ENCODE measurements at places on chromosomes 11 and 22. TPM values are rescaled to one million over a fixed set of nuclear protein-coding genes. Genes with fewer than 3 reads are reported as not detected.

HYLS1 gene
- total RNA-seq, result 15.3 TPM

ART1 gene
- total RNA-seq, result not detected

C11orf21 gene
- total RNA-seq, result not detected

CHRDL2 gene
- not detected for total RNA-seq

MS4A15 gene
- not detected for total RNA-seq

ST14 gene
- total RNA-seq, result not detected

NAALADL1 gene
- total RNA-seq, result 9.7 TPM

DCDC1 gene
- 3.2 TPM for total RNA-seq

SCT gene
- total RNA-seq, result not detected

OR4A16 gene
- total RNA-seq, result not detected

OR8G1 gene
- total RNA-seq, result not detected

- peak; percentile 32 for DNase-seq
These were observed 335.3 kb downstream of the MN1 start for GRCh38 chr22:27466229-27466628.

GRCh38 chr11:120911943-120912342 is 112.0 kb upstream of the TBCEL start:
- DNase-seq, result no peak

GRCh38 chr11:126396965-126397364 is 41.5 kb downstream of the ST3GAL4 start:
- no peak for DNase-seq

DNA sequence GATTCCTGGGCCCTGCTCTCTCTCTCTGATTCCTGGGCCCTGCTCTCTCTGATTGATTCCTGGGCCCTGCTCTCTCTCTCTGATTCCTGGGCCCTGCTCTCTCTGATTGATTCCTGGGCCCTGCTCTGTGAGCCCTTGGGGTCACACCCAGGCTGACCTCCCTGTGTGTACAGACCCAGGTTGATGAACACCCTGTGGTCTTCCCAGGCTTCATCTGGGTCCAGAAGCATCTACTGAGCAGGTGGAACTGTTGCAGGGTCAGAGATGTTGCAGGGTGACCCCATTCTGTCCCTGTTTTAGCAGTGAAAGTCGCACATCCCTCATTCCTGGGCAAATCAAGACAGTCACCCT is 16.3 kb upstream of the GDPD5 start:
- no peak for DNase-seq

DNA sequence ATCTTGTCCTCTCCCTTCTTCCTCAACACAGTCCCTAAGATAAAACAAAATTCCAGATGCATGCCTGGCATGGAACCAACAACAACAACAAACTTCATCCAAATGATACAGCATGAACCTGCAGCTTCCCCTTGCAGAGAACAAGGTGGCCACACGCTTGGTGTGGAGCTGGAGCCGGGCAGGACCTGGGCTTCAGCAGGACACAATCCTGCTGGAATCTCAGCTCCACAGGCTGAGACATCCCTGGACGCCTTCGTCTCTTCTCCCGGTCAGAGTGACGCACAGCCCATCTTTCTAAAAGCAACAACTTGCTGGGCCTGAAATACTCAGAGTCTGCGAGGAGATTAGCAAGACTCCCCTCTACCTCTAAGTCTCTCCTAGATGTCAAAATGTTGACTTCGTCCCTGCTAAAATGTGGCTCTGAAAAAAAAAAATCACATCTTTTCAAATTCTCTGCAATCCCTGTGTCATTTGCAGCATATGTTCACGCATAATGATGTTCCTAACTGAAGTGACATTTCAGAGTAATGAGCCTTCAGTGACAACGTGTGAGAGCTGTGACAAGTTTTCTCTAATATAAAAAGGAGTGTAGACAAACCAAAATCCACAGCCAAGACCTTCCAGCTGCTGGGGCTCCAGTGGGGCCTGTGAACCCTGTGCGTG is 1232.3 kb downstream of the TBC1D22A start:
- no peak for DNase-seq

GRCh38 chr11:88695689-88696414 is 358.3 kb upstream of the CTSC start:
- DNase-seq, result no peak

- no peak for DNase-seq
These were observed 46.7 kb upstream of the CCDC34 start for GRCh38 chr11:27409742-27410141.

DNA sequence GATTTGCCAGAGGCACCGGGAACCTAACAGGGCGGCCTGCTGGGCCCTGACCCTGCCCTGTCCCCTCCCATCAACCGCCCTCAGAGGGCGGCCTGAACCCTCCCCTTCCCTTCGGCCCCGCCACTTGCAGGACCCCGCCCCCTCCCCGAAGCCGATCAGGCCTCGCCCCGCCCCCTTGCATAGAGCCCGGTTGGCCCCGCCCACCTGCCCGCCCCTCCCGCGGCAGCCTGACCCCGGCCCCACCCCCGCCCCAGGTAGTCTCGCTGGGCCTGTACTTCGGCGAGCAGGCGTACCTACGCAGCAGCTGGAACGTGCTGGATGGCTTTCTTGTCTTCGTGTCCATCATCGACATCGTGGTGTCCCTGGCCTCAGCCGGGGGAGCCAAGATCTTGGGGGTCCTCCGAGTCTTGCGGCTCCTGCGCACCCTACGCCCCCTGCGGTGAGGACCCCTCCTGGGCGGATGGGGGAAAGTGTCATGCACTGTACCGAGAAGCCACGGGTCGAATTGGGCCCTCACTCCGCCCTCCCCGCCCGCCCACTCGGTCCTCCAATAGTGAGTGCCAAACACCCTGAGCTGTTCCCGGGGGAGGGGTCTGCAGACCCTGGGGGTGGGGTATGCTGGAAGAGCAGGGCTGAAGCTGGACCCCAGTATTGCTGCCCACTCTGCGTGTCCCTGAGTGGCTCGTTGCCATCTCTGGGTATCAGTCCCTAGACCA is 94.1 kb downstream of the CACNA1I start:
- DNase-seq, result no peak

GRCh38 chr11:68461575-68461917 is 994 bp downstream of the PPP6R3 start:
- DNase-seq, result no peak

DNA sequence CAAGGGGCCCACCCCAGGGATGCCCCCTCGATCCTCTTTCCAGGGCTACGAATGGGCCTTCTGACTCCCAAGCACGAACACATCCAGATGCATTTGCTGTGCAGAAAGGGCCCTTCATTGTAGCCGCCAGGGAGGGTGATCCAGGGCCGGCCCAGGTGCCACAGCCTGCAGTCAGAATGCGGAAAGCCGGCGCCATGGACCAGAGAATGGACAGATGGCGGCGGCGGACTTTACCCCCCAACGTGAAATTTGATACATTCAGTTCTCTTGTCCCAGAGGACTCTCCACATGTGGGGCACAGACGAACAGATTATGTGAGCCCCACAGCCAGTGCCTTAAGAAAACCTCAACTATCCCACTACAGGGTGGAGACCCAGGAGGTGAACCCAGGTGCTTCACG is 87.2 kb downstream of the KIAA1671 start:
- DNase-seq, result no peak

- DNase-seq, result peak; percentile 27
These were observed 4.7 kb upstream of the TTC36 start for GRCh38 chr11:118522571-118523072.

DNA sequence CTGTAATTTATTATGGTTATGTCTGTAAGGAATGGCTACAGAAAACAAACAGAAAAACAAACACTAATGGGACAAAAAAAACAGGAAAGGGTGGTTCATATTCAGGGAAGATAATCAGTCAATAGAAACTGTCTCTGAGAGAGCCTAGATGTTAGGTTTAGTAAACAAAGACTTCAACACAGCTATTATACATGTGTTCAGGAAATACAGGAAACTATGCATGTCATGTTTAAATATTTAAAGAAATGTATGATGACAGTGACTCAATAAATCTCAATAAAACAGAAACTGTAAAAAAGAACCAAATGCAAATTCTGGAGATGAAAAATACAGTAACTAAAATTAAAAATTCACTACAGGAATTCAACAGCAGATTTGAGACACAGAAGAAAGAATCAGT is 76.0 kb downstream of the PACS1 start:
- DNase-seq, result no peak

DNA sequence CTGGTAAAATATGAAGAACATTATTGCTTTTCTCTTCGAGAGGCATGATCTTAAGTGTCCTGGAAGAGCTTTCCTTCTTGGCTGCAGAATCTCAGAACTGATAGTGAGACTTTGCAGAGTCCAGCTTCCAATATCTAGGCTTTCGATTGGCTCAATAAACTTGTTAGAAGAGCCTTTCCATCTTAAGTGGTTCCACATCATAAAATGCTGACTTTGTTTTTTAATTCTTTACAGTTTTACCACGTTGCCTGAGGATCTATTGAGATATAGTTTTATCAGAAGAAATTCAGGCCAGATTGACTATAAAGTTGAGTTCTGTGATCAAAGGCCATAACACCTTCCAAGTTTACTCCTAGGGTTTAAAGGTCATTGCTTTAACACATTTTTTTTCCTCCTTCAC is 15.6 kb upstream of the DNAJB7 start:
- DNase-seq, result no peak

DNA sequence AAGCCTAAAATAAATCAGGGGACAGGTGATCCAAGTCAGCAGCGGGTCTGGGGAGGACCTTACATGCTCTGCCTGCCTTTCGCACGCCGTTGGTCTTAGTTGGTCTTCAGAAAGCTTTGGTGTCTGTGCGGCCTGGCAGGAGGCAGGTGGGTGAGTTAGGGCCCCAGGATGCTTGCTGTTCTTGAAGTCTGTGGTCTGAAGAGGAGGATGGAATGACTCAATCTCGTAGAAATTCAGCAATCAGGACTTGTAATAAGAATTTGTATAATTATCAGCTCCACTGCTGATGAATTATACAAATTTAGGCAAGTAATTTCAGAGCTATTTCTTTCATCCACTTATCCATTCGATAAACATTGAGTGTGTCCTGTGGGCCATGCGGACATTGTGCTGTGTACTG is 138.5 kb downstream of the FEZ1 start:
- DNase-seq, result no peak

- no peak for DNase-seq
These were observed 114.3 kb upstream of the APOA1 start for GRCh38 chr11:116951762-116952161.

DNA sequence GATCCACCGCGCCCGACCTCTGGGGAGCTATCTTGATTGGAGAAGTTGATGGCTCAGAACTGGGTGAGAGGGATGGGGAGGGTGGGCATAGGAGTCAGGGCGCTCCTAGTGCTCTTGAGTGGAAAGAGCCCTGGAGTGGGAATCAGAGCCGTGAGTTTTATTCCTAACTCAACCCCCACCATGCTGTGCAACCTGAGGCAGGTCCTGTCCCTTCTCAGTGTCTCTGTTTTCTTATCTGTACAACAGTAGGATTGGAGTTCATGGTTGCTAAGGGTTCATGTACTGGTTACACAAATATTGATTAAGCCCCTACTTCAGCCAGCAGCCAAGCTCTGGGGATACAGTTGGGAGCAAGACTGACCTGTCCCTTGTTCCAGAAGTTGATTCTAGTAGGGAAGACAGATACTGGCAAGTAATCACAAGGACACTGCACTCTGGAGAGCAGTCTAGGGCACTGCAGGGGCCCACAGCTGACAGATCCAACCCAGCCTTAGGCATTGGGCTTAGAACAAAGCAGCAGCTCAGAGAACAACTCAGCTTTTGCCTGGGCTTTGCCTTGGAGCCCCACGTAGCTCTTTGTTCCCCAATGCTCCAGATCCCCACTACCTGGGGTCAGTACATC is 12.4 kb upstream of the DAGLA start:
- no peak for DNase-seq

GRCh38 chr11:45106440-45106839 is 40.0 kb upstream of the PRDM11 start:
- DNase-seq, result no peak

GRCh38 chr11:77127920-77128691 is at the start of gene MYO7A:
TSS of gene MYO7A (plus strand) at chr11:77128246. CDS start at chr11:77130635, 2,389 bp downstream.
- DNase-seq, result no peak

DNA sequence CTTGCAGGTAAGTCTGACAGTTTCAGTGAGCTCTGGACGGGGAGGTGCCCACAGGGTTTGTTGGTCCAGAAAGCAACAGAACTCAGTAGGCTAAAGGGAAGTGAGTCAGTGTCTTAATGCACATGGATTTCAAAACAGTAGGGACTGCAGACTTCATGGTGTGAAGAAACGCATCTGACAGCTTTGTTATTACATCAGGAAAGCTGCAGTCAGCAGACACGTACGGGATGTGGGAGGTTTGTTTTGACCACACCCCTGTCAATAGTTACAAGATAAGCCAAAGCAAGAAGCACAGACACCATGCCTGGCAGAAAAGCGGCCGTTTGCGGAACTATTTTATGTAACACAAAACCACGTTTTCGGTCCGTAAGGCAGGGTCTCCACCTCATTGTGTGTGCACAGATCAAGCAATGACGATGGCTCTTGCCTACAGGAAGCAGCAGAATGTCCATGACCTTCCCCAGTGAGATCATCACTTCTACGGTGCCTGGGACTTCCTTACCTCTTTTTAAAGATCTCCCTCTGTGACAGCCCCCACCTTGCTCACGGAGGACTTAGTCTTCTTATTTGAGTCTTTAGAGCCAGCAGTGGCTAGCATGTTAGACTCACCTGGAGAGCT is 58.2 kb upstream of the FTH1 start:
- DNase-seq, result peak; percentile 97

DNA sequence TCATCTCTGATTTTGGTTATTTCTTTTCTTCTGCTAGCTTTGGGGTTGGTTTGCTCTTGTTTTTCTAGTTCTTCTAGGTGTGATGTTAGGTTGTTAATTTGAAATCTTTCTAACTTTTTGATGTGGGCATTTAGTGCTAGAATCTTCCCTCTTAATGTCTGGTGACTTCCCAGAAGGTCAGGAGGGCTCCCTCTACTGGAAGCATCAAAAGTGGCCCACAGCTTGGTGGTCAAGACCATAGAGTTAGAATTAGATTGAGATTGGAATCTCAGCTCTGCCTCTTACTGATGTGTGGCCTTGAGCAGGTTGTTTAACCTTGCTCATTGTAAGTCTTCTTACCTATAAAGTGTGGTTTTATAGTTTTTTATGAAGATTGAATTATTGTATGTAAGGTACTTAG is 99.3 kb downstream of the FDX1 start:
- peak; percentile 25 for DNase-seq

DNA sequence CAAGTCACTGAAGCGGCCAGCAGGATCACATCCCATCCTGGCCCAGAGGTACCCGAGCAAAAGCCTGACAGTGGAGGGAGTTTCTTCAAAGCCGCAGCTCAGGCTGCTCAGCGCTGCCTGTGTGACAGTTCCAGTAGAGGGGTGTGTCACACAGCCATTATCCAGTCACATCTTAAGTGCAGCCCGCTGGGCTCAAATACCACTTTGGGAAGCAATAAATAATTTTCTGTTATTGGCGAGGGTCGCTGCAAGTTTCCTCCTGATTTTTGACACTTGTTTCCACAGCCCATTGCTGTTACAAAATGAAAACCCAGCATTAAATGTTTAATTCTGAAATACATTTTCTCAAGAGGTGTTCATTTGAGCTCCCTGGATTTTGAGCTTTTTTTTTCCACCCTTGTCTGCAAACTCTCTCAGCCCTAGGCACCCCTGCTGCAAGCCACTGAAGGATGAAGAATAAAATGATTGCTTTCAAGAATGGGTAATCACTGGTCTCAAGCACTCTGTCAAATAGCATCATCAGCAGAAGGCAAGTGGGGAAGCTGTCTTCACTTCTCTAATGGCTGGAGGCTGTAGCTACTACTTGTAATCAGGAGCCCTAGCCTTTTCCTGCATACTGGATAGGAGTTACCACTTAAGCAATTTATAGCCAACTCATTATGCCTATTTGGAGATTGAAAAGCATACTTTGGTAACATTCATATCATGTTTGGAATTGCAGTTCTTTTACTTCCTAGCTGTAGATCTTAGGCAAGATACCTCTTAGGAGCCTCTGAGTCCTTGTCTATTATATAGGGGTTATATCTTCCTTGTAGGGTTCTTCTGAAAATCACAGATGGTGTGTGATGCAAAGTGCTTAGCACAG is 373.7 kb downstream of the METTL15 start:
- no peak for DNase-seq

Measured in fibroblast of the aortic adventitia (primary cell).